ENCODE measurements at places on chromosomes 13 and 19.

GRCh38 chr19:16660763-16661479 is at the start of gene TMEM38A:
Gene TMEM38A (plus strand): TSS chr19:16661139. CDS start chr19:16661218, 79 bp downstream.
- DNase-seq = peak; percentile 32

- no peak for DNase-seq
These were observed 3.8 kb downstream of the SLC8A2 start for GRCh38 chr19:47467914-47468313.

DNA sequence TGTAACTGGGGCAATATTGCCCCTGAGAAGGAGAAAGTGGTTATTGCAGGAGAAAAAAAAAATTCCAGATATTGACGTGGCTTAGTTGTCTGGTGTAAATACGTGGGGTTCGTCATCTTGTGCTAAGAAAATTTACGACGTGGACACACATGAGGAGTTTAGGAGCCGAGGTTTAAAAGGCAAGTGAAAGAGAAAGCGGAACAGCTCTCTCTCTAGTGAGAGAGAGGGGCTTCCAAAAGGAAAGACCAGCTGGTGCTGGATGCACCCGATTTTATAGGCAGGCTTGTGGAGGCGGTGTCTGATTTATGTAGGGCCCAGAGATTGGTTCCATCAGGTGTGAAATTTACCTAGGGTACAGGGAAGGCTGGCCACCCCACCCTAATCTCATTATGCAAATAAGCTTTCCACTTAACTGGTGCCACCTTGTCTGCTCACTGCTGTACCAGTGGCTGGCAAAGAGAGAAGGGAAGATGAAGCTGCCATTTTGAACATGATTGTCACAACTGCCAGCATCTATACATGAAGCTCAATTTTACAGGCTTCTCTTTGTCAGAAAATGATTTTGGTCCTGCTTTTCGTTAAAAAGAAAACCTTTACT is 845.1 kb downstream of the DACH1 start:
- no peak for DNase-seq

DNA sequence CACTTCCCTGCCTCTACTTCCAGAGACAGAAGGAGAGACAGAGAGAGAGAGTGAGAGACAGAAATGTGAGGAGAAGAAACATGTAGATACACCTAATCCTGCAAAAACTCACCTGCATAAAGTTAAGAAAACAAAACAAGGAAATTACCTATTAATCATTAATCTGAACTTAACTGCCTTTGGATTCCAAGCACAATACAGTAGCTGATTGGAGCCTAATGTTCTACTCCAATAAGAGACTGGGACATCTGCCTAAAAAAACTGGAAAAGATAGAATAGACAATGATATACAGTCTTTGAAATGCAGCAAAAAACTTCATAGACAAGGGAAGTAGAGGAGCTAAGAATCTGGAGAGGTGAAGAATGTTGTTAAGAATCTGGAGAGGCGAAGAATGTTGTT is 910.2 kb upstream of the SLC10A2 start:
- DNase-seq = no peak

GRCh38 chr13:51697181-51697580 is 106.8 kb downstream of the DHRS12 start:
- no peak for DNase-seq

- DNase-seq = no peak
These were observed 49.6 kb downstream of the ABCC4 start for GRCh38 chr13:95251641-95252040.

- no peak for DNase-seq
These were observed 11.3 kb downstream of the PCID2 start for GRCh38 chr13:113196970-113197737.

DNA sequence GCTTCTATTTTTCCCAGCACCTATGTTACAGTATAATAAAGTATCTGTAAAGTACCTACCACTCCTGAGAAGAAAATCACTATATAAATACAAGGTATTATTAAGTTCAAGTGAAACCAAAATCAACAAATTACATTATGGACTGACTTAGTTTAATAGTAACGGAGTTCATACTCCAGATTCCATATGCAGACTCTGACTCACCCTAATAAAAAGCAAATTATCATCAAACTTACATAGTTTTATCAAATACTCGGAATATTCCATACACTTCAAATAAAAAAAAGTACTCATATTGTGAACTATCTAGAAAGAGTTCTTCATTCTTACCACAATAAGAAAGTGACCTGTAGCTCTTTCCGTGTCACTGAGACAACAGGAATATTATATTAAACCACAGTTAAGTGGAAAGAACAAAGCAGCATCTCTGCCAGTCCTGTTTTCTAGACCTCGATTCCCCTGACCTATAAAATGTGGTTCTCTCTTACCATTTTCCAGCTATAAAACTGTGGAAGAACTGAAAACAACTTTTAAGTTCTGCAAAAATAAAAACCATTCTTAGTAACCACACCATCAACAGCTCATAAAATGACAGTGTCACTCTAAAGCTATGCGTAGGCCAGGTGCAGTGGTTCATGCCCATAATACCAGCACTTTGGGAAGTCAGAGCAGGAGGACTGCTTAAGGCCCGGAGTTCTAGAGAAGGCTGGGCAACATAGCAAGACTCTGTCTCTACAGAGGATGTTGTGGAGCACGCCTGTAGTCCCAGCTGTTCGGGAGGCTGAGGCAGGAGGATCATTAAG is 42.6 kb downstream of the USP12 start:
- DNase-seq = no peak

- no peak for DNase-seq
These were observed 2.6 kb downstream of the CSNK1A1L start for GRCh38 chr13:37102896-37103295.

DNA sequence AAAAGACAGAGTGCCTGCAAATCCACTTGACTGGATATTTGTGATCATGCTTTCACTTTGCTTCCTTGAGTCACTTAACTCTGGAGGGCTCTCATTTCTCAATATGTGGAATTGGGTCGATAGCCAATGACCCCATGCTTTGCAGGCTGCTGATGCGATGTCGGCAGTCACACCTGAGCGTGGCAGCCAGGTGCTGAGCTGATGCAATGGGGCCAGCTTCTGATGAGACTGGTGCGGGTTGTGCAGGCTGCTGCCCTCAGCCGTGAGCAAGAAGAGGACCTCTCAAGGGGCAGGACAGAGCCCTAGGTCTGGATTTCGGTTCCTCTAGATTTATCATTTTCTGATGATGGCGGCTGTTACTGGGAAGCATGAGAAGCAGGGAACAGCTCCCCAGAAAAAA is 334.1 kb downstream of the TEX29 start:
- DNase-seq = no peak

- DNase-seq = no peak
These were observed 58.4 kb downstream of the SPRYD7 start for GRCh38 chr13:49877629-49878218.

DNA sequence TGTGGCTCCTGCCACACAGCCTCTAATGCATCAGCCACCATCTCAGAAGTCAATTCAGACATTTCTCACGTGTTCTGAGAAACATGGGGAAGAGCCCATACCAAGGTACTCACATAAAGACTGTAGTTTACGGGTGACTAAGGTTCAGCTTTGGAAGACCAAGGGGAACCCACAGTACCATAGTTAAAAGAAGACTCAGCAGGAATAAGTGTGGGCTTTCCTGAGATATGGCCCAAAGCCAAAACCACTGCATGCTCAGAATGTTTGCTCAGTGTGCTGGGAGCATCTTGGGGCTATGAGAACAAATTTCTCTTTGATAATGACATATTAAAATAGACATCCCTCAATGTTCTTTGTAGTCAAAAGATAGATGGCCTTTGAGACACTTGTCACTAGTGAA is 283.8 kb downstream of the DCT start:
- DNase-seq = no peak

DNA sequence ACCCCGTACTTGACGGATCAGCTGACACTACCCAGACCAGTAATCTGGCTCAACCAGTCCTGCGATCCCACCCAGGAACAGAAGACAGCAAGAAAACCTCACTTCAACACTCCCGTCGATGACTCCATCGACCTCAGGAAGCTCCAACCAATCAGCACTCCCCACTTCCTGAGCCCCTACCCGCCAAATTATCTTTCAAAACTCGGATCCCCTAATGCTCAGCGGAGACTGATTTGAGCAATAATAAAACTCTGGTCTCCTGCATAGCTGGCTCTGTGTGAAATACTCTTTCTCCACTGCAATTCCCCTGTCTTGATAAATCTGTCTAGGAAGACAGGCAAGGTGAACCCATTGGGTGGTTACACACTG is 1.2 kb downstream of the LSM4 start:
- no peak for DNase-seq
